ENCODE measurements at places on chromosomes 13 and 19. TPM values are rescaled to one million over a fixed set of nuclear protein-coding genes. Genes with fewer than 3 reads are reported as not detected.

GRCh38 chr19:30001301-30001700, 59.3 kb downstream of the URI1 start:
- H3K4me3 ChIP-seq: no peak overlapping the region
- no peak overlapping the region for H3K27ac ChIP-seq
- no peaks in the 10 kb centered on the region for H3K4me1 ChIP-seq
- H3K36me3 ChIP-seq: no peaks in the 10 kb centered on the region
- DNase-seq: no peak

GRCh38 chr13:50914176-50914700, 4.6 kb downstream of the RNASEH2B start:
- H3K4me3 ChIP-seq: no peak overlapping the region
- no peaks in the 10 kb centered on the region for H3K36me3 ChIP-seq
- H3K27me3 ChIP-seq: no peaks in the 10 kb centered on the region
- no peak overlapping the region for H3K27ac ChIP-seq

GRCh38 chr19:38172001-38172400, 52.0 kb downstream of the DPF1 start:
- H3K27me3 ChIP-seq: no peaks in the 10 kb centered on the region
- DNase-seq: no peak
- H3K27ac ChIP-seq: no peak overlapping the region
- peaks cover 18% of the 10 kb centered on the region for H3K36me3 ChIP-seq
- no peak overlapping the region for H3K4me3 ChIP-seq

SULT2A1 gene
- total RNA-seq: not detected

- DNase-seq: no peak
- H3K4me1 ChIP-seq: no peaks in the 10 kb centered on the region
- no peaks in the 10 kb centered on the region for H3K27me3 ChIP-seq
- H3K36me3 ChIP-seq: no peaks in the 10 kb centered on the region
These were observed 7.8 kb upstream of the SHFL start for GRCh38 chr19:10078329-10078728.

GRCh38 chr19:40251244-40251643, 24.8 kb upstream of the CCNP start:
- no peak overlapping the region for H3K27ac ChIP-seq
- H3K4me1 ChIP-seq: no peaks in the 10 kb centered on the region
- no peak for DNase-seq
- no peak overlapping the region for H3K4me3 ChIP-seq
- peaks cover 34% of the 10 kb centered on the region for H3K36me3 ChIP-seq
- no peaks in the 10 kb centered on the region for H3K27me3 ChIP-seq

DNA sequence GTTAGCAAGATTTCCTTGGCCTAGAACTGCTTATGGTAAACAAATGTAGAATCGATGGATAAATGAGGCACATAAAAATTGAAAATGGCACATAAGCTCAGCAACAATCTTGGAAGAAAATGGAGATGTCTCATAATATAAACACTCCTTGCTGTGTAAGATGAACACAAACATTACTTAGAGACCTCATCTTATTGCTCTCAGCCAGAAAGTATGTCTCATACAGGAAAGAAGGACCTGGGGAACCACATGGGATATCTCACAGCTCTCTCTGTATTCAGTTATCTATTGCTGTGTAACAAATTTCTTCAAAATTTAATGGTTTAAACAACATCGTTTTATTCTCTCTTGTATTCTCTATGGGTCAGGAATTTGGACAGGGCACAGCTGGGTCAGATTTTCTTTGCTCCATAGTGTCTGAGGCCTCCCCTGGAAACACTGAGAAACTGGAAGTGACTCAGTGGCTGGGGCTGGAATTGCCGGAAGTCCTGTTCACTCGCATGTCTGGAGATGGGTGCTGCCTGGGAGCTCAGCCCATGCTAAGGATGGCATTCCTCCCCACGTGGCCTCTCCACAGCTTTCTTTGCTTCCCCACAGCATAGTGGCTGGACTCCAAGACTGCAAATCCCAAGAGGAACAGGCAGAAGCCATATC, 105.1 kb downstream of the NUFIP1 start:
- H3K4me1 ChIP-seq: no peaks in the 10 kb centered on the region
- no peak for DNase-seq
- H3K36me3 ChIP-seq: no peaks in the 10 kb centered on the region
- H3K27me3 ChIP-seq: no peaks in the 10 kb centered on the region
- no peak overlapping the region for H3K4me3 ChIP-seq

ZNF146 gene
- 41.2 TPM for total RNA-seq

GRCh38 chr13:110713981-110714796, 689 bp downstream of the ING1 start:
- H3K27ac ChIP-seq: peak overlapping the region; percentile 100
- peak; percentile 81 for DNase-seq
- no peaks in the 10 kb centered on the region for H3K36me3 ChIP-seq
- peak overlapping the region; percentile 98 for H3K4me3 ChIP-seq
- no peaks in the 10 kb centered on the region for H3K27me3 ChIP-seq

DNA sequence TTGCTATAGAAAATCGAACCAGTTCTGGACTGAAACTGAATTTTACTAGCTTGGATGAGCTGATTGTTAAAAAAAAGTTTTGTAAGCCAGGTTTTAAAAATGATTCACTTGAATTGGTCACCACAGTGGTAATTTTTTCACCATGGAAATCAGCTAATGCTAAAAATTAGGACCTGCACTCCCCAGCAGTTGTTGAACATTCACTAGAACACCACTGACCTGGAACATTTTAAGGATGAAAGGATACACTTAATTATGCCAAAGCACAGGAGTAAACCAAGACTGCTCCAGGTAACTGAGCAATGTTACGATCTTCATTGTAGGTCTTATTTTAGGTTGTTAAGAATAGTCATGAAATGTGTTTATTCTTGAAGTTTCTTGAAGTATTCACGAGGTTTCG, 1342.6 kb upstream of the SPRY2 start:
- no peaks in the 10 kb centered on the region for H3K4me1 ChIP-seq
- no peak overlapping the region for H3K4me3 ChIP-seq
- H3K27ac ChIP-seq: no peak overlapping the region
- H3K36me3 ChIP-seq: no peaks in the 10 kb centered on the region
- DNase-seq: no peak

Measured in upper lobe of right lung (tissue), 1 donor.